Astrocyte of the spinal cord (primary cell): ENCODE measurements at places on chromosomes 5 and 9.
A peak's percentile ranks its signal among the peaks of the same experiment; 100 is the strongest.

- peak; percentile 84 for DNase-seq
Measured at GRCh38 chr5:104189909-104190308, 627.3 kb upstream of the NUDT12 start.

DNA sequence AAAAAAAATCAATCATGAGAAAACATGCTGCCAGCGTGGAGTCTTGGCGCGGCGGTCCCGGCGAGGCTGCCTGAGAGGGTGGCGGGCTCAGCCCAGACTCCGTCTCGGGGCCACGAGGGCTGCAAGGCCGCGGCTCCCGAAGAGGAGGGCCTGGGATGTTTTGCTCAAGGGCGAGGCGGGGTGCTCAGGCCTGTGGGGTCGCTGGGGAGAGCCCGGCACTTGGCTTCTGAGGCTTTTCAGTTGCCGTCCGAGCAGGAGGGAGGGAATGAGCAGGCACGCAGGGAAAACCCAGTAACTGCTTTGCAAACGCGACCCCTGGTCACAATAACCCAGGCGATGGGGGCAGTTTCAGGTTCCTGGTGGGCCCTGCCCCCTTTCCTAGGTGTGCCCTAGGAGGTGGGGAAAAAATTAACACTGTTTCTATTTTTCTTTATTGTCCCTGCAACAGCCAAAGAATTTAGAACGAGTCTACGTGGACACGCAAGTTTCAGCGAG lies 3.2 kb upstream of the IRX2 start:
- no peak for DNase-seq

DNA sequence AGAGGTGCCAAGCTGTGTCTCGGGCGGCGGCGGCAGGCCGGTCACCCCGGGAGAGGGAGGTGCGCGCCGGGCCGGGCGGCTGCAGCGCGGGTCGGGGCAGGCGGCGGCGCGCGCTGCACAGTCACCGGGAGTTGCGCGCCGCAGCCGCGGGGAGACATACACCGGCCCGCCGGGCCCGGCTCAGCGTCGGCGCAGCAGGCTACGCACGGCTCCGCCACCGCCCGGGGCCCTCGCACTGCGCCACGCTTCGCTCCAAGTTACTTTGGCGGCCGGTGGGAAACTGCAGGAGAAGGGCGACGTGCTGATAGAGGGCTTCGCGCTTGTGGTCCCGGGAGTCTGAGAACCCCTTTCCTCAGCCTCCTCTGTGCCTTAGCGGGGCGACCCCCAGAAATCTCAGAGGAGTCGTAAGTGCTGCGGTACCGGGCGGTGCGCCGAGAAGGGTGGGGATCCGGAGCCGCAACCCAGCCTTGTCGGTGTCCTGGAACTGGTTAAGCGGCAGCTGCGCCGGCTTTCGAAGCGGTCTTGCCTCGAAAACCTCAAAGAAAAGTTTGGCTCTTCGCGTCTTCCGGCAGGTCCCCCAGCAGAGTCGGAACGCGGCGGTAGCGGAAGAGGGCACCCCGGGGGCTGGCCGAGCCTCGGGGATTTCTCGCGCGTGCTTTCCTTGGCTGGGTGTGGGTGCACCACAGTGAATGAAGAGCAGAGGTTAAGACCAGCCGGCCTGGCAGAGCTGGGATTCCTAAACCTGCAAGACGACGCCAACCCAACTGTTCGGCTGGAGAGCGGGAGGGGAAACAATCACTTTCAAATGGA lies at the start of gene EFNA5:
TSS of gene EFNA5 (minus strand) at position 6 of the 810 bp plus-strand sequence.
- peak; percentile 72 for DNase-seq

GRCh38 chr9:9499546-9499945 lies 1113.3 kb downstream of the PTPRD start:
- DNase-seq = no peak

DNA sequence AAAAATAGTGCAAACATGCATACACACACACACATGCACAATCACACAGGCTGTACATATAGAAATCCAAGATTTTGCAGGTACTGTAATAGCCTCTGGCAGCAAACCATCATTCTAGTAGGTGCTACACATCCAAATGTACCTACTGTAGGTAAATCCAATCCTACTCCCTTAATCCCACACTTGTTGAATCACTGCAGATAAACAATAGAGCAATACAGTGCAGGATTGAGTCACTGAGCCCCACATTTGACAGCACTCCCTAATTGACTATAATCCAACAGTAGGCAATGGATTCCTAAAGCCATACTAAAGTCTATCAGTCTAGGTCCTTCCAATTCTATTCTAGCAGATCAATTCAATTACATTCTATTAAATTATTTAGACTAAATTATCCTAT lies 1640.5 kb upstream of the CDH9 start:
- DNase-seq = no peak

- peak; percentile 43 for DNase-seq
Measured at GRCh38 chr5:39513236-39513635, 88.5 kb upstream of the DAB2 start.

DNA sequence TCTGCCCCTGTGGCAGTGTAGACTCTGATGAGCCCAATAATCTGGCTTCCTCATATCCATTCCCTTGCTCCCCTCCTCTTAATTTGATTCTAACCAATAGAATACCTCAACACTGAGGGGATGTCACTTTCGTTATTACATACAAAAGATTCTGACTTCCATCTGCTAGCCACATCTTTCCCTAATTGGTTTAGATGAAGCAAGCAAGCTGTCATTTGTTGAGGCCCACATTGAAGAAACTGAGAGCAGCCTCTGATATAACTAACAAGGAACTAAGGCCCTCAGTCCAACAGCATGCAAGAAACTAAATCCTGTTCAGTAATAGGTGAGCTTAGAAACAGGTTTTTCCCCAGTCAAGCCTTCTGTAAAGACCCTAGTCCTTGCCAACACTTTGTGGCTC lies 5.8 kb downstream of the ADAMTS6 start:
- DNase-seq = no peak

GRCh38 chr9:133855802-133856521 lies 117.8 kb upstream of the SARDH start:
- peak; percentile 74 for DNase-seq

- no peak for DNase-seq
Measured at GRCh38 chr9:108239696-108240321, 616.0 kb downstream of the ACTL7B start.

DNA sequence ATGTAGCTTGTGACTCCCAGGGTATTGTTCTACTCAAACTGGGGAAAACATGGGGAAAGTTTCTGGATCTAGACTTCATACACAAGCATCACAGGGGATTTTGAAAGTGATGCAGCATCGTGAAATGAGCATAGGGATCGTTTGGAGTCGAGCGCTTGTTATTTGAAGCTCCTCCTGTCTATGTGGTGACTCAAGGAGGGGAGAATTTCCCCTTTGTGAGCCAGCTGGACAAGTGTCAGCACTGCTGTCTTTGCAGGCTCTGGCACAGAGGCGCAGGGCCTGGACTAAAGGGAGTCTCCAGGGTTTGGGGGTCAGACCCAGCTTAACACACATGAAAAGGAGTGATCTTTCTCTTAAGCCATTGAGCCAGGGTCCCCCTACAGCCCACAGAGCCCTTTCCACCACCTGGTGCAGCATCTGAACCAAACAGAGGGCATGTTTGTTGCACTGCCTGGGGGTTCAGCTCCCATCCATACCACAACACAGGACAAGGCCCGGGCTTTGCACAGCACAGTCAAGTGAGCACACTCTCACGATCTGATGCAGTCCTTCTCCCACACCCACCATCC lies 51.0 kb downstream of the IRF1 start:
- peak; percentile 92 for DNase-seq

DNA sequence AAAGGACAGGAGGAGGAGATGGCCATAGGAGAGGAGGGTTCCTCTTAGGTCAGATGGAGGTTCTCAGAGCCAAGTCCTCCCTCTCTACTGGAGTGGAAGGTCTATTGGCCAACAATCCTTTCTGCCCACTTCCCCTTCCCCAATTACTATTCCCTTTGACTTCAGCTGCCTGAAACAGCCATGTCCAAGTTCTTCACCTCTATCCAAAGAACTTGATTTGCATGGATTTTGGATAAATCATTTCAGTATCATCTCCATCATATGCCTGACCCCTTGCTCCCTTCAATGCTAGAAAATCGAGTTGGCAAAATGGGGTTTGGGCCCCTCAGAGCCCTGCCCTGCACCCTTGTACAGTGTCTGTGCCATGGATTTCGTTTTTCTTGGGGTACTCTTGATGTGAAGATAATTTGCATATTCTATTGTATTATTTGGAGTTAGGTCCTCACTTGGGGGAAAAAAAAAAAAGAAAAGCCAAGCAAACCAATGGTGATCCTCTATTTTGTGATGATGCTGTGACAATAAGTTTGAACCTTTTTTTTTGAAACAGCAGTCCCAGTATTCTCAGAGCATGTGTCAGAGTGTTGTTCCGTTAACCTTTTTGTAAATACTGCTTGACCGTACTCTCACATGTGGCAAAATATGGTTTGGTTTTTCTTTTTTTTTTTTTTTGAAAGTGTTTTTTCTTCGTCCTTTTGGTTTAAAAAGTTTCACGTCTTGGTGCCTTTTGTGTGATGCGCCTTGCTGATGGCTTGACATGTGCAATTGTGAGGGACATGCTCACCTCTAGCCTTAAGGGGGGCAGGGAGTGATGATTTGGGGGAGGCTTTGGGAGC lies 3.1 kb downstream of the EGR1 start:
- peak; percentile 30 for DNase-seq

GRCh38 chr5:6831678-6832671 lies 118.7 kb downstream of the TENT4A start:
- no peak for DNase-seq

DNA sequence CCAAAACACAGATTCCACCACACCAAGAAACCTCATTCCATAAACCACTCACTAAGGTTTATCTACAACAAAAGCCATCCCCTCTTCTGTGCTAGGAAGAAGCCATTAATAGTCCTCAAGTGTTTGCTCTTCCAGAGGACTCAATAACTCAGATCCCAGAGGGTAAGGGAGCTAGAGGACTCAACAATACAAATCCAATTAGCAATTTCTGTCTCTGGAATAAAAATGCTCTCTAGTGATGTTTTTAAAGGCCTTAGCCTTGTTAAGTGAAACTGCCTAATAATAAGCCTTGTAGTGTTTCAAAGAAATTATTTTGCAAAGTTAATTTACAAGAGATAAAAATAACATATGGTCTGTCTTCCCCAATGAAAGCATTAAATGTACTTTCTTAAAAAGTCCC lies 942.4 kb downstream of the CDH12 start:
- no peak for DNase-seq

- no peak for DNase-seq
Measured at GRCh38 chr5:151406322-151406947, 41.0 kb upstream of the SLC36A1 start.
